Left colon (tissue), 2 donors: ENCODE measurements at places on chromosomes 12 and 14.

- DNase-seq, result no peak
These were observed 11.4 kb downstream of the TMX1 start for GRCh38 chr14:51251486-51251885.

GRCh38 chr12:120224304-120225199, 23.6 kb upstream of the RPLP0 start:
- peak; percentile 84 for DNase-seq

- DNase-seq, result no peak
These were observed 281.7 kb upstream of the AMIGO2 start for GRCh38 chr12:47361389-47362021.

GRCh38 chr12:5830111-5830510, 114.9 kb downstream of the ANO2 start:
- DNase-seq, result no peak

GRCh38 chr12:101021911-101022388, 188.1 kb downstream of the SLC5A8 start:
- no peak for DNase-seq

GRCh38 chr14:78790271-78790670, 620.1 kb downstream of the NRXN3 start:
- DNase-seq, result no peak
